Aortic smooth muscle cell (primary cell): ENCODE measurements at places on chromosomes 2 and 18. TPM values are rescaled to one million over a fixed set of nuclear protein-coding genes. Genes with fewer than 3 reads are reported as not detected.

The SERPINB4 gene
- total RNA-seq, result not detected in 2 replicates

The CUL3 gene
- total RNA-seq, result 62.4 and 72.5 TPM in 2 replicates

The EVX2 gene
- not detected in 2 replicates for total RNA-seq

The C2orf72 gene
- 0.25 and 0.26 TPM in 2 replicates for total RNA-seq

The NT5DC4 gene
- total RNA-seq, result not detected in 2 replicates

The STON1 gene
- 14.9 and 23.1 TPM in 2 replicates for total RNA-seq

The HOXD11 gene
- total RNA-seq, result not detected in 2 replicates

The IL18RAP gene
- total RNA-seq, result not detected in 2 replicates

The TRABD2A gene
- total RNA-seq, result 0.37 and 0.66 TPM in 2 replicates

The FECH gene
- total RNA-seq, result 28.4 and 34.7 TPM in 2 replicates

The SCYGR3 gene
- total RNA-seq, result not detected in 2 replicates

The STARD6 gene
- total RNA-seq, result 0.44 and 0.53 TPM in 2 replicates

The CAMKMT gene
- 9.4 and 15.7 TPM in 2 replicates for total RNA-seq

The SNED1 gene
- 37.2 and 59.5 TPM in 2 replicates for total RNA-seq

The KCNS3 gene
- total RNA-seq, result 0.66 and 1.5 TPM in 2 replicates

The KLHL14 gene
- not detected in 2 replicates for total RNA-seq

The EPAS1 gene
- 70.4 and 99.0 TPM in 2 replicates for total RNA-seq

The NAT8 gene
- not detected in 2 replicates for total RNA-seq

The RGPD4 gene
- under 0.01 TPM in 1 of 2 replicates, not detected in the other for total RNA-seq

The TXNDC2 gene
- 0.06 TPM in 1 of 2 replicates, not detected in the other for total RNA-seq

The YIPF4 gene
- total RNA-seq, result 14.4 and 24.9 TPM in 2 replicates

The HJURP gene
- 8.2 and 20.3 TPM in 2 replicates for total RNA-seq

The VSNL1 gene
- total RNA-seq, result 0.06 and 0.13 TPM in 2 replicates

The PLCL1 gene
- total RNA-seq, result 18.6 and 40.2 TPM in 2 replicates

The APOB gene
- total RNA-seq, result under 0.01 TPM in 2 replicates

The CAVIN2 gene
- 5.8 and 17.4 TPM in 2 replicates for total RNA-seq

The ENOSF1 gene
- 41.3 and 49.7 TPM in 2 replicates for total RNA-seq

The ZNF892 gene
- total RNA-seq, result 2.2 and 3.0 TPM in 2 replicates

The AGXT gene
- not detected in 2 replicates for total RNA-seq

The CIAO1 gene
- 60.1 and 68.6 TPM in 2 replicates for total RNA-seq

The MITD1 gene
- 22.3 and 24.2 TPM in 2 replicates for total RNA-seq

The RAD51AP2 gene
- not detected in 2 replicates for total RNA-seq

The SLC4A5 gene
- under 0.01 and 0.31 TPM in 2 replicates for total RNA-seq

The CELF4 gene
- under 0.01 and 0.40 TPM in 2 replicates for total RNA-seq

The TEKT4 gene
- total RNA-seq, result not detected in 2 replicates

The MPHOSPH10 gene
- 16.8 and 23.6 TPM in 2 replicates for total RNA-seq
